ENCODE measurements at places on chromosomes 3 and 15.

DNA sequence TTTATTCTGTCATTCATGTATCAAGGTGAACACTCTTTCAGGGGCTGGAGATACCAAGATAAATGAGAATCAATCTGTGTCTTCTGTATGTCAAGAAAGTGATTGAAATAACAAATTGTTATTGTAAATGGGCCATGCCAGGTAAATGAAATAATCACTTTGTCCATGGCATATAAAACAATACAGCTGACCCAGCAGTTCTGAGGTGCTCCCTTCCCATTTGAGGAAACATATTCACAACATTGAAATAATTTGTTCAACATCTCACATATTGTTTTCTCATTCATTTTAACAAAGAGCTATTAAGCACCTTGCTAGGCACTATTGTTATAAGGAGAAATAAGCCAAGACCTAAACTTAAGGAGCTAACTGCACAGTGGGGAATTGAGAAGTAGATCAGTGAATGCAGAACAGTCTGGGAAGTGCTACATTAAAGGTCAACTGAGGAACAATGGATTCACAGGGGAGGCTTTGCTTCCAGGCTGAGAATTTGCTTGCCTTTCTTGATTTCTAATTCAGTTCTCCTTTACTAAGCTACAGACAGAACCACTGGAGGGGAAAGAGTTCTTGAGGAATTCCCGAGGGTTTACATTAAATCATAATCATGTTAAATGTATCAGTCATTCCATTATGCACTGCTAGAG is 806.3 kb upstream of the ARPP21 start:
- DNase-seq: no peak

DNA sequence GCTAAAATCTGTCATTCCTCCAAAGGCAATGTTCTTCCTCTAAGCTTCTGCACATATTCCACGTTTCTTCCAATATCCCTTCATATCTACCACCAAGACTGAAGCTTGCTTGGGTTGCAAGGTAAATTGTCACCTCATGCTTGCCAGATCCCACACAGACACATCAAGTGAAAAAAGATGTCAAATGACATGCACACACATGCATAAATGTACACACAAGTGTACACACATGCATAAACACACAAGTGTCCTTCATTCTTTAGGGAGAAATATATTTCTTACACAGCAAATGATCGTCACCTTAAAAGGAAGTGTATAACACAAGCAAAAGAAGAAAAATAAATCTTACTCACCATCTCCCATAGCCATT is 59.4 kb downstream of the CLASP2 start:
- no peak for DNase-seq

DNA sequence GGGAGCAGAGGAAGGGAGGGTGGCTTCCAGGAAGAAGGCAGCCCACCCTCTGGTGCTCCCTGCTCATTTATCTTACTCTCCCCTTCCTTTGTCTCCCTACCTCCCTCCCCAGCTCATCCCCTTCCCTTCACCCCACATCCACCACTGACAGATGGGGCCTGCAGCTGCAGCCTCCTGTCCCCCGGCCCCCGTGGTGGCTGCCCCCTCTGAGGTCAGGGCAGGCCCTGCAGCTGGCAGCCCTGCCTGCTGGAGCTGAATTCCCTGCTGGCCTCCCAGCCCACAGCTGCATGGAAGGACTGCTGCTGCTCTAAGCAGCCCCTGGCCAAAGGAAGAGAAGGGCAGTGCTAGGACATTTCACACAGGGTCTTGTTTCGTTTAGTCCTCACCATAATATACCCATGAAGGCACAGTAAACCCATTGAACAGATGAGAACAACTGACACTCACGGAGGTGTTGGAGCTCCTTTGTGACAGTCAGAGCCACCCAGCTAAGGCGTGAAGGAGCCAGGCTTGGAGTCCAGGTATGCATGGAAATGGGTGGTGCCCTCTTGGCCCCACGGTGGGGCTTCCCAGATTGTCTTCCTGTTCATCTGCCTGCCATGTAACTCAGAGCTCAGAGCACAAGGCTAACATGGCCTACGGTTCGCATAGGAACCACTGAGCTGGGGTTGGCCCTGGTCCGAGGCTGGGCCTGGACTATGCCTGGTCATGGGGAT is 121.7 kb upstream of the PRR20G start:
- no peak for DNase-seq

GRCh38 chr15:68608206-68608843 is 29.5 kb downstream of the CORO2B start:
- DNase-seq: no peak

GRCh38 chr15:94070356-94071295 is 160.7 kb upstream of the MCTP2 start:
- DNase-seq: no peak

DNA sequence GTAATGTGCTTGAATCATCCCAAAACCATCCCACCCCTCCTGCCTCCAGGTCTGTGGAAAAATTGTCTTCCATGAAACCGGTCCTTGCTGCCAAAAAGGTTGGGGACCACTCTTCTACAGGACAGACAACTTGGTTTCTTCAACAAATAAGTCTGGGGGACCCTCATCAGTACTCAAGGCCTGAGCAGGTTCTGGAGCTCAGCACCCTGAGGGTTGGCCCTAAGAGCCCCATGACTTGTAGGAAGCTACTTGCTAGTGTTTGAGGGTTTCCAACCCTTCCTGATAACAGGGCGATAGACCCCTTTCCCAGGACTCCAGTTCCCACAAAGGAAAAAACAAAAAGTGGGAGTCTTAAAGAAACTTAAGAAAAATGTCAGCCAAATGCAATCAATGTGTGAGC is 52.9 kb upstream of the SLCO2A1 start:
- no peak for DNase-seq

- DNase-seq: no peak
Measured at GRCh38 chr3:50930371-50931208, 255.9 kb downstream of the DOCK3 start.

- no peak for DNase-seq
Measured at GRCh38 chr15:98142572-98142971, 182.1 kb downstream of the ARRDC4 start.

DNA sequence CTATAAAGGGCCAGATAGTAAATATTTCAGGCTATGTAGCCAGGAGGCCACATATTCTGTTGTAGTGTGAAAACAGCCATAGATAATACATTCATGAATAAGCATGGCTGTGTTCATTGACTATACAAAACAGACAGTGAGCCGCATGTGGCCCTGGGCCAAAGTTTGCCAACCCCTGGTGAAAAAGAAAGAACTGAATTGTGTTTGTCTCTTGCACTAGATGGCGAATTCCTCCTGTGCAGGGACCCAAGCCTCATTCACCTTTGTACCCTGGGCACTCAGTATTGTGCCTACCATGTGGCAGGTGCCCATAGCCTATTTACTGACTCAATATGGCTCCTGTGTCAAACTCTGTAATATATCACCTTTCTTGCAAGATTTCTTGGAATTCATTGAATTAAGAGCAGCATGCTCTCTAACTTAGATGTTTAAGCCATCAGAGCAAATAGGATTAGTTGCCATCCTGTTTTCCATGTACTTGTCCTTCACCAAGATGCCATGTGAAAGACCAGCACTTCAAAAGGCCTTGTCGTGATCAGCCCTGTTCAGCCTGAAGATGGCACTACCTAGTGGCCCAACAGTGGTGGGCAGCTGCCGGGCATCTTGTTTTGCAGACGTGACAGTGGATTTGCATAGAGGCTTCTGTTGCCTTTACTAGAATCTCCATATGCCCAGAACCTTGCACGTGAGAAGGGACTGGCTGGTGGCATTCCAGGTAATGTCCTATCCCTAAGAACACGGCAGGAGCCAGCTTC is 50.9 kb upstream of the CMTM7 start:
- DNase-seq: no peak

Data from caudate nucleus (tissue), 63 donors.